ENCODE measurements at places on chromosomes 12 and 14.
A peak's percentile ranks its signal among the peaks of the same experiment; 100 is the strongest.

GRCh38 chr14:100150932-100151587 lies 8.4 kb downstream of the DEGS2 start:
- DNase-seq = no peak

GRCh38 chr12:16587514-16587913 lies 18.4 kb downstream of the LMO3 start:
- no peak for DNase-seq

DNA sequence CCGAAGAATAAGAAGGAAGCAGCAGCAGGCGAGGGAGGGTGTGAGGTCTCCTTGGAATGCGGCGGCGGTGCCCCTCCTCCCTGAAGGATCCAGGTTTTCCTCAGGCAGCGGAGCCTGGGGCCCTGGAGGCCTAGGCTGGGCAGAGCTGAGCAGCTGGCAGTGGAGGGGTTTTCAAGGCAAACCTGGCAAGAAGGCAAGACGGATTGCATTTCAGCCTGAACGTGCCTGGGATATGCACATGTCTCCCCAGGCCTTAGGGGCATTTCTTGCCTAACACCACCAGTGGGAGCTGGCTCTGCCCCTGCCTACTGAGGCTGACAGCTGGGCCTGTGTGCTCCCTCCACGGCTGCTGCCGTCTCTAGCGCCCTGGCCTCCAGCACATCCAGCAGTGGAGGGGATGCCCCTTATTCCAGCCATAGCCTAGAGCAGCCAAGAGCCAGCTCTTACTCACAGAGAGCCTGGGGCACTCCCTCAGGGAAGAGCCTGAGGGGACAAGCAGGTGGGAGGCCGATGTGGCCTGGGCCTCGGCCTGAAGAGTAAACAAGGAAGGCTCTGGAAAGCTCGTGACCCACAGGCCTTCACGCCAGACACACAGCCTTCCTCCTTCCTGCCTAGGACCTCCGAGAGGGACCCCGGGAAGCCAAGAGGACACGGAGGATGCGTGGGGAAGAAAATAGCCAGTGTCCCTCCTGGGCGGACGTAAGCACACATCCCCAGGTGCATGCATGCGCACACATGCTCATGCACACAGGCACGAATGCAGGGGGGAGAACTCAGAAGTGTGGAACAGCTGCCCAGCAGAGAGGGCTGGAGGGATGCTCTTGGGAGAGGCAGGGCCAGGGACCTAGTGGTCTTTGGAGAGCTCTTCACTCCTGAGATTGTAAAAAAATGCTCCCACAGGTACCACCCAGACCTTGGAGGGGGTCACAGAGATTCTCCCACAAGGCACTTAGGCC lies 23.0 kb upstream of the EIF2B2 start:
- peak; percentile 24 for DNase-seq

- DNase-seq = peak; percentile 48
Observed at GRCh38 chr12:101414533-101415119, 7.1 kb upstream of the ARL1 start.
